ENCODE measurements at places on chromosomes 6 and 20.

- DNase-seq, result peak; percentile 70
These were observed 31.1 kb upstream of the STX16 start for GRCh38 chr20:58619864-58620431.

- DNase-seq, result no peak
These were observed 117.9 kb downstream of the LRRC1 start for GRCh38 chr6:53912661-53913060.

DNA sequence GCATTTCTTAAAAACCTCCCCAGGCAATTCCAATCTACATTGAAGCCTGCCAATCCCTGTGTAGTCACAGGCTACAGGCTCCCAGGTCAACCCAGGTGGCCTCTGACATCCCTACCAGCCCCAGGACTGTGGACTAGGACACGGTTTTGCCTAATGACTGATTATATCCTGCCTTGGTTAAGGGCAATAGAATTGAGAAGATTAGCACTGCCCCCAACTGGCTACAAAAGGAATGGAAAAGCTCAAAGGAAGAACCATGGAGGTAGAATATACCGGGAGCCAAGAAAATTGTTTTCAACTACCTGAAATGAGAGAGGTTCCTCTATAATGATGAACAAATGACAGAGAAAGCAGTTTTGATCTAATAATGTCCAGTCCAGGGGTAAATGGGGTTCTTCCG lies 421.1 kb upstream of the AGPAT4 start:
- DNase-seq, result peak; percentile 42

DNA sequence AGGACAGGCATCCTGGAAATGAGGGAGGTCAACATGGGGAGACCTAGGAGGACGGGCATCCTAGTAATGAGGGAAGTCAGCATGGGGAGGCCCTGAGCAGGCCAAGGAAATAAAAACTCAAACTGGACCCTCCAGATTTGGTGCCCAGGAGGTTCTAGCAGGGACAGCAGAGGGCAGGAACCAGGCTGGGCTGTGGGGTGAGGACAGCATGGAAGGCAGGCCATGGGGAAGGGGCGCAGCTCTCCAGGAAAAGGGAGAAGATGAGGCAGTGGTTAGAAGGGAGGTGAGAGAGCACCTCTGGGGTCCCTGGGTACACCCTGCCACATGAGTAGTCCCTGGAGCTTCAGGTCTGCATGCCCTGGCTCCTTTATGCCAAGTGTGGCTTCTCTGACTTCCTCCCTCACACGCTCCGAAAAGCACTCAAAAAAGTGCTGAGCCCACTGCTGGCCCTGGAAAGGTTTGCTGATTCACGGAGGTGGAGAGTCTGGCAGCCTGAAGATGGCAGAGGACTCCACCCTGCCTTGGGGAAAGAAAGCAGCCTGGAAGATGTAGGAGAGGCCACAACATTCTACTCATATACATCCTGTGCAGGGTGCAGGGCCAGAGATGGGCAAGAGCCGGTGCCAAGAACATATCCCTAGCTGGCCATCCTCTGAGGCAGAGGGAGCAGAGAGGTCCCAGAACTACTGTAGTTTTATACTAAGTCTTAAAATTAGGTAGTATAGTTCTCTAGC lies 154.9 kb downstream of the MRPL14 start:
- no peak for DNase-seq

DNA sequence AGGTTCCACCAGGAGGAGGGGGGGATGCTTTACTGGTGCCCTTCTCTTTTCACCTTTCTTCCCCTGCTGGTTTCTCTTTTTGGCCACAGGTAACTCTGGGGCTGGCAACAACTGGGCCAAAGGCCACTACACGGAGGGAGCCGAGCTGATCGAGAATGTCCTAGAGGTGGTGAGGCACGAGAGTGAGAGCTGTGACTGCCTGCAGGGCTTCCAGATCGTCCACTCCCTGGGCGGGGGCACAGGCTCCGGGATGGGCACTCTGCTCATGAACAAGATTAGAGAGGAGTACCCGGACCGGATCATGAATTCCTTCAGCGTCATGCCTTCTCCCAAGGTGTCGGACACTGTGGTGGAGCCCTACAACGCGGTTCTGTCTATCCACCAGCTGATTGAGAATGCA lies 4.4 kb downstream of the TUBB1 start:
- no peak for DNase-seq

DNA sequence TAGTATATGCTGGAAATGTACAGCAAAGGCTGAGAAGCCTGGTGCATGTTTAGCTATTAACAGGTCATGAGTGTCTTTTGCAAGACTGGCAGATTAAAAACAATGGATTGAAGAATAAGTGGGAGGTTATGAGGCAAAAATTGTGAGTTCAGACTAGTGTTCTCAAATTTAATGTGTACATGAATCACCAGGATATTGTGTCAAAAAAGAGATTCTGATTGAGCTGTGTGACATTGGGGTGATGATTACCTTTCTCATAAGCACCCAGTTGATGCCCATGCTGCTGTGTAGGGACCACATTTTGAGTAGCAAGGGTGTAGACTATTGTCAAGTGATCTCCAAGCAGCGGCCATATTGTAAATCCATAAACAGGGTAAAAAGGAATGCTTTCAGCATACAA lies 44.8 kb downstream of the MAP3K5 start:
- no peak for DNase-seq

Measured in NB4 (cell line).